ENCODE measurements at places on chromosomes 5 and 9.

DNA sequence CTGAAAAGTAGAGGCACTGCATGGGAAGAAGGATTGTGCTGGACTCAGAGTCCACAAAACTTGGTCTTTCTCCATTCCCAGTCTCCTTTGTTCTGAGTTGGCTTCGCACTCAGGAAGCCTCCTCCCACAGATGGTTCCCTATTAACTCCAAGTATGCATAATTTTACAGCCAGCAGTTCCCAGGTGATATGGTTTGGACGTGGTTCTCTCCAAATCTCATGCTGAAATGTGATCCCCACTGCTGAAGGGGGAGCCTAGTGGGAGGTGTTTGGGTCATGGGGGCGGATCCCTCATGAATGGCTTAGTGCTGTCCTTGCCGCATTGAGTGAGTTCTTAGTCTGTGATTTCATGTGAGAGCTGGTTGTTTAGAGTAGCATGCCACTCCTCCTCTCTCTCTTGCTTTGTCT lies 86.6 kb downstream of the FEM1C start:
- no peak for DNase-seq

DNA sequence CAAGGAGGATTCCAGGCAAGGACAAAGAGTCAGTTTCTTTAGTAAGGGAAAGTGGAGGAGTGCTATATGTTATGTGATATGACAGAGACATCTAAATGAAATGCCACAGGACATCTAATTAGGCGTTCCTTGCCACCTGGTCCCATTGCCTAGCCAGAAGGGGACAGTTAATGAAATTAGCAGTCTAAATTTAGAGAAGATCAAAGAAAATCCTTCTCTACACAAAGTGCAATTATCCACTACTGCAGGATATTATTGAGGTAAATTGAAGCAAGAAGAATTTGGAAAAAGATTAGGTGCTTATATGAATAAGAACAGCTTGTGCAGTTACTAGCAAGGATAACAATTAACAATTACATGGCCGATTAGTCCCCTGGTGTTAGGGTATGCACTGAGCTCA lies 495.3 kb upstream of the NMUR2 start:
- DNase-seq, result no peak

GRCh38 chr5:167821669-167822068 lies 469.8 kb upstream of the WWC1 start:
- DNase-seq, result no peak

DNA sequence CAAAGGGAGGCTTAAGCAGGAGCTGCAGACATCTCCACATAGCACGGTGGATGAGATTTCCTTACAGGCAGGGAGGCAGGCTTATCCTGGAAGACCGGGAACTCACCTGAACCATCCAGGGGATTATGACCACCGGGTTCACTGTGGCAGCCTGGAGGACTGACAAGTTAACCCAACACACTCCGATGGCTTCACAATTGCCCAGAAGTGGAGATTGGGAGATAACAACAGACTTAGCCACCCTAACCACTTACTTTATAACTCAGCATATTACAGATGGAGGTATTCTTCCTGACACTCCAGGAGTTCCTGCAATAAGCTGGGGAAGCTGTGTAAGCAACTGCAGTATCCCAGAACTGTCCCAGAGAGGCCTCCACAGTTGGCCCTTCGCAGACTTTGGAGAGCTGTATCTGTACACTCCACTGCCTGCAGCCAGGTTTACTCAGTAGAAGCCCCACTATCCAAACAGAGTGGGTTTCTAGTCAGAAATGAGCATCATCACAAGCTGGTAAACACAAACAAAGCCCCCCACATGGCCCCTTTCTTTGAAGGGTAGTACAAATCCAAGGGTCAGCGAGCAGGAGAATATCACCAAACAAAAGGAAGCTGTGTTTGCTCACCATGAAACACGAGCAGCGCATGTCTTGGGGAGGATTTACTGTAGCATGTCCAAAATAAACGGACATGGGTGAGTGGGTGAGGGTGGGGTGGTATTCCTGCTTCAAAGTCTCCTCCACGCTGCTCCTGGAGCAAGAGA lies 462.2 kb downstream of the RASEF start:
- DNase-seq, result no peak

- no peak for DNase-seq
These were observed 47.5 kb upstream of the PLPP1 start for GRCh38 chr5:55582256-55582655.

- DNase-seq, result no peak
These were observed 218.6 kb upstream of the RASEF start for GRCh38 chr9:83281306-83282255.

DNA sequence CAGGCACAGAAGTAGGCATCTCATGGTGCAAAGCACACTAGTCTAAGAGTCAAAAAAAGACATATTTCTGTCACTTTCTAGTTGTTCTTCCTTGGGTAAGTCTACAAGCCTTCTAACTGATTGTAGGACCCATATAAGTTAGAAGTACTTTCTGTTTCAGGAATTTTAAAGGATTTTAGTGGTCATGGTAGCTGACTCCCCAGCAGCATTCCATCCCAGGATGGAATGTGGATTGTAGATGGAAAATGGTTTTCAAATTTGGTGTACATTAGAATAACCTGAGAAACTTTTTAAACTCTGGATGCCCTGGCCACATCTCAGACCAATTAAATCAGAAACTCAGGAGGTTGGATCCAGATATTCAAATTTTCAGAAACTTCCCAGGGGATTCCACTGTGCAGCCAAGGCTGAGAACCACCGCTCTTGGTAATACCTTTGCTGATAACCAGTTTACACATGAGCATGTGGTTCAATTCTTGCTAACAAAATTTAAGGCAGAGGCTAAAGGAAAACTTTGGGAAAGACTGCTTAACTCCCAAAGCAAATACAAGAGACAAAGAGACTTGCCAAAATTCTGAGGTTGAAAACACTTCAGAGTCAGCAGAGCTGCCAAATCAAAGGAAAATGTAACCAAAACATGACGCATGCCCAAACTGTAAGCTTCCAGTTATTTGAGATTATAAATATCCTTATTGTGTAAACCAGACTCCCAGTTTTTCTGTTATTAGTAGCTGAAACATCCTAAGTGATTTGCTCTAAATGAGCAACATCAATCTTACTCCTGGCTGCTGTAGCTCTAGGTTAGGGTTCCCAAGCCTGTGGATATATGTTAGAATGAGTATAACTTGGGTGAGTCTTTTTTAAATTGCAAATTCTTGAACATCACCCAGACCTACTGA lies 145.4 kb upstream of the MTAP start:
- no peak for DNase-seq
